ENCODE measurements at places on chromosomes 2 and 18. TPM values are rescaled to one million over a fixed set of nuclear protein-coding genes. Genes with fewer than 3 reads are reported as not detected.

MPP4 gene
- 4.0 TPM for total RNA-seq

HOXD4 gene
- 0.65 TPM for total RNA-seq

EML4 gene
- total RNA-seq = 27.5 TPM

UPP2 gene
- total RNA-seq = not detected

Data from epithelial cell of umbilical artery (primary cell).